Neural progenitor cell (in vitro differentiated cells): ENCODE measurements at places on chromosomes 4 and X.
A peak's percentile ranks its signal among the peaks of the same experiment; 100 is the strongest.

- DNase-seq: no peak
Observed at GRCh38 chr4:153758688-153759406, 977 bp downstream of the RNF175 start.

DNA sequence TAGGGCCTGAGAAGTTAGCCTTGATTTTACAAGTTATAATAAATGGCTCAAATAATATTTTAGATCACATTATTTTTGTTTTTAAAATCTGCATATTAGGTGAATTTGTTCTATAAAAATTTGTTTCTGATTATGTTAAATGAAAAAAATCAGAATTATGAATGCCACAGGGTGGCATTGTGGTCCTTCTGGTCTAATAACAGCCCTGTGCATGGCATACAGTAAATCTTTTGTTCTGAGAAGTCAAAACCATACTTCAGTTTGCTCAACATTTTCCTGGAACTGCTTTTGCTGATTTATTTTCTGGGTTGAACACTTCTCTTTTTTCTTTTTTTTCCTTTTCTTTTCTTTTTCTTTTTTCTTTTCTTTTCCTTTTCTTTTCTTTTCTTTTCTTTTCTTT is 101.0 kb upstream of the UBQLN2 start:
- DNase-seq: no peak

- no peak for DNase-seq
Observed at GRCh38 chr4:72410158-72410557, 158.9 kb downstream of the ADAMTS3 start.

- no peak for DNase-seq
Observed at GRCh38 chr4:8400632-8401325, 39.7 kb downstream of the ACOX3 start.

- peak; percentile 16 for DNase-seq
Observed at GRCh38 chrX:135520022-135520552, 373 bp upstream of the INTS6L start.

DNA sequence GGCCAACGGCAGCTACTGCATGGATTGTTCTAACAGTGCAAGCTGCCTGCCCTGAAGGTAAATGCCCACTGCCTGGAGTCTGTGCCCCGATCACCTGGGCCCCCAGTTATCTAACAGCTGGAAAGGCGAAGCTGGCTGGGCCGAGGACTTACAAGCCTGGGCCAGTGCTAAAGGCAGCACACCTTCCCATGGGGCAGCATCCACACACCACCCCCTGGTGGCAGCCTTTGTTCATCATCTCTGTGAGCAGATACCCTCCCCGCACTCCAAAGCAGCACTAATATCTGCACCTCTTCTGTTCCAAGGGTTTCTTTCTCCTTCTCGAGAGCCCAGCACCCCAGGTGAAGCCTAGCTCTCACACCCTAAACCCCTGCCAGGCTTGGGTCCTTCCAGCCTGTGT is 7.6 kb downstream of the SLC2A9 start:
- DNase-seq: peak; percentile 75

GRCh38 chr4:158787709-158788475 is 19.1 kb downstream of the FNIP2 start:
- DNase-seq: peak; percentile 15

DNA sequence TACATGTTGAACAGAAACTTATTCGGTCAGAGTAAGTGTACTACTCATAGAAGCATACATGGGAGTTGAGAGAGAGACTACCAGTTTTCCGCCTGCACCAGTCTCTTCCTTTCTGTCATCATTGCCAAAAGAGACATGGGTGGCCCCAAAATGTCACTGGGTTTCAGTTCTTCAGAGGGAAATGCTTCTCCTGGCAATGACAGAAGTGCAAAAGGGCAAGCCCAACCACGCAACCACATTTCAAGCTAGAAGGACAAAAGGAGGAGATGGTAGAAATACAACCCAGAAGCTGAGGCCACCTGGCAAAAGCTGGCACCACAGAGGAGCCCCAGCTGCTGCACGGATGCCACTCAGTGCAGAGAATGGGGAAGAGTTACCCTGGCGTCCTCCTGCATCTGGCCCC is 320.1 kb downstream of the BCOR start:
- no peak for DNase-seq

- no peak for DNase-seq
Observed at GRCh38 chrX:45421806-45422205, 221.1 kb upstream of the DIPK2B start.

- DNase-seq: no peak
Observed at GRCh38 chr4:85867271-85867670, 392.3 kb downstream of the ARHGAP24 start.

DNA sequence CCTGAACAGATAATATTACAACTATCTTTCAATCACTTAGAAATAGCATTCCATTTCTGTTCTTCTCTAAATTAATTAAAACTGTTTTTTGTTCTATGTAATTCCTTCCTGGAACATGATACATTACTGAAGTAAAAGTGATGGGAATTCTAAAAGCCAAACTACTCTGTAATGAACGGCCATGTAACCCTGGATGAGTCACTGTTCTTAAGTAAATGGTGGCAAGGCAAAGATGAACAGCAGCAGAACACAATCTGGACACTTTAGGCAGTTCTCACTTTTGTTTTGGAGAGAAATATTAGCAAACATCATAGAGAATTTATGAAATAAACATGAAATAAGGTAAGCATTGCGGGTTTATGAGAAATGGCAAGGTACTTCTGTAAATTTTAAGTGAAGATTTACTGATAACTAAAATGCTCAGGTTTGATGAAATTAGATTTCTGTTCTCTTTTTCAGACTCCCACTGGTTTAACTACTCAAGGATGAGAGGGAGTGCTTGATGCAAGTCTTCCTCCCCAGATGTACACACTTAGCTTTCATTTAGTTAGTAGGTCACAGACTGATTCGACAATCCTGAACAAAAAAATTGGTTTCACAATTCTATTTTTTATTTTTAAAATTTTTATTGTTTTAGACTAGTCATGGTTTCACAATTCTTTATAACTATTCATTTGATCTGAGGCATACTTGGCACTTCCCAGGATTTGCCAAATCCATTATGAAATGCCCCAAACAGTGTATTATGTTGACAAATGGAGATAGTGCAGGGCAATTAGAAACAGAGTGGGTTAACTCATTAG is 964 bp upstream of the GPR82 start:
- DNase-seq: no peak

DNA sequence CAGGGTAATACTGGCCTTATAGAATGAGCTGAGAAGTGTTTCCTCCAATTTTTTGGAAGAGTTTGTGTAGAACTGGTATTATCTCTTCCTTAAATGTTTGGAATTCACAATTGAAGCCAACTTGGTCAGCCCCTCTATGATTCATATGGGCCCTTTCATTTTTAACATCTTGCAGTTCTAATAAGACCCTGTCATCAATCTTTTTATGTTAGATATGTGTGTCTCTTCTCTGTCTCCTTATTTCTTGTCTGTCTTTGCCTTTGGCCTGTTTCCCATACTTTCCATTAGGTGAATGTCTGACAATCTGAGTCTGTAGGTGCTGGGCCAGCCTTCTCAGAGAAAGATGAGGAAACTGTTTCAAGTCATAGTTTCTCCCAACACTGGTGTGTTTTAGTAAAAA is 88.7 kb downstream of the SLC16A2 start:
- no peak for DNase-seq

- DNase-seq: peak; percentile 29
Observed at GRCh38 chrX:128518508-128518907, 466.3 kb upstream of the ACTRT1 start.

DNA sequence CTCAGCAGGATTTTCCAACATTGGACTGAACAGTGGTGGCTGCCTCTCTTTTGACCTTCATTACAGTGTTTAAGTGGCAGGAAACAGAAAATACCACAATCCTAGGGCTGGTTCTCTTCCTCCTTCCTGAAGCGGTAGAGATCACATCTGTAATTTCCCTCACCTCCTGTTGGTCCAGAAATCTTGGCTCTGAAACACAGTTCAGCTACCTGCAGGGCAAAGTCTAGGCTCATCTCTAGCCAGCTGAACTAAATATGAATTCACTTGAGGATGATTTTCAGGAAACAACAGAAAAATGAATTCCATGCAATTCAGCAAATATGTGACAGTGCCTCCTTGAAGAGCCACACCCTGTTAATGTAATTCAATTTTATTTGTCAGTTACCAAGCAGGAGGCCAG is 531.9 kb downstream of the INPP4B start:
- DNase-seq: no peak

DNA sequence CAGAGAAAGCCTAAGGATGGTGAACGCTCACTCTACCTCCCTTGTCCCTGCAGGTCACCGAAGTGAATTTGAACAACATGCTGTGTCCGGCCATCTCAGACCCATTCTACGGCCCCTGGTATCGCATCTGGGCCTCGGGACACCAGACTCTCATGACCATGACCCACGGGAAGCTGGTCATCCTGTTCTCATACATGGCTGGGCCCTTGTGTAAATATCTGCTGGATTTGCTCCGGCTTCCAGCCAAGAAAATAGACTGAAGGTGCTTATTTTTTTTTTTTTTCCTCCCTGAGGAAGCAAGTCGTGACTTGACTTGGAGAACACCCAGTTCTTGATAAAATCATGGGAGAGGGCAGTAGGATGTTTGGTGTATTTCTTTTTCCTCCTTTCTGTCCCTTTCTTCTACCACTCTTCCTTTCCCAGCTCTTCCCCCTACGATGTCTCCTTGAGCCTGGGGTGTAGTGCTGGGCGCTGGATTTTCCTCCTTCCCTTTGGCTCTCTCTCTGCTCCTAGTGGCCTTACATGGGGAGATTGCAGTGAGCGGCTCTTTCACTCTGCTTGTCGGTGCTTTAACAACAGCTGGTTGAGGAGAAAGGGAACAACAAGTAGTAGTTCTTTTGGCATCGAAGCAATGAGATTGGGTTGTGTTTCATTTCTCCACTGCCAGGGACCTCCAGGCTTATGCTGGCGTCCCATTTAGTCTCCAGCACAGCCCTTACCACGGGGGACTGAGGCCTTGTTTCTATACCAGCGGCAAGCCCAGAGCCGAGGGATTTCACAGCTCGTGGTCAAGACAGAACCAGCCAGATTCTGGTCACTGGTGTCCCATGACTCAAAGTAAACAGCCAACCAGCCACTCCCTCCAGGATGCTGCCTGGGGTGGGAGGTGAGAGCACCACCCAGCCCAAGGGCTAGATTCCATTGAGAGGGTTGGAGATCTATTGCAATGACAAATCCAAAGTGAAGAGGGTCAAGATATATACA is 144.4 kb downstream of the AMMECR1 start:
- no peak for DNase-seq

DNA sequence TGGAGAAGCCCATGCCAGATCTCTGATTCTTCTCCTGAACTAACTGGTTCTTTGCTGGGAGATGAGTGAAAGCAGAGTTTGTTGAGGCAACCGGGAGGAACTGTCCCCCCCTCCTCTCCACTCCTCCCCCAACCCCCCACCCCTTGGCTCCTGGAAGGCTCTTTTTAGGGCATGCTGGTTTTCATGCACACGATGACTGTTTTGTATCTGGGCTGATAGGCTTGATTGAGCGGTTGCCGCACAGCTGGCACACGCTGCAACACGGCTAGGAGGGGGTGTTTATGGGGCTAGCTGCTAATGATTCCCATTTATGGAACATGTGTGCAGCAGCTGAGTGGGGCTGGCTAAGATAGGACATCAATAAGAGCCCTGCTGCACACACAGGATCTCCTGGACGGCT is 137.2 kb downstream of the SMIM20 start:
- no peak for DNase-seq

- peak; percentile 84 for DNase-seq
Observed at GRCh38 chr4:159607809-159608208, 504.9 kb downstream of the RAPGEF2 start.

DNA sequence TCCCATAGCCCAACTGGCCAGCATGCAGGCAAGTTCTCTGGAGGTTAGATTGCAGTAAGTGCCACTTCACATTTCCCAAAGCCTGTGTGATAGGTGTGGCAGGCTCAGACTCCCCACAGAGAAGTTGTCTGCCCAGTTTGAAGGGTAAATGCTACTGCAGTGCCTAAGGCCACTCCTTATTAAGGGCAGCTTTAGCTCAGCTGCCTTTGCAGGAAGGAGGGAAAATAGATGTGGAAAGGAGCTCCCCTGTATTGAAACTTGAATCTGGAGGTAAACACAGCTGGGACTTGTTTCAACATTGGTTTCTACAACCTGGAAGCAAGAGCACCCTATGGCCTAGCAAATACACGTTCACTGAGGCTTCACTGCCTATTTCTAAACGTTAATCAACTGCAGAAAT is 22.4 kb downstream of the NEXMIF start:
- no peak for DNase-seq

DNA sequence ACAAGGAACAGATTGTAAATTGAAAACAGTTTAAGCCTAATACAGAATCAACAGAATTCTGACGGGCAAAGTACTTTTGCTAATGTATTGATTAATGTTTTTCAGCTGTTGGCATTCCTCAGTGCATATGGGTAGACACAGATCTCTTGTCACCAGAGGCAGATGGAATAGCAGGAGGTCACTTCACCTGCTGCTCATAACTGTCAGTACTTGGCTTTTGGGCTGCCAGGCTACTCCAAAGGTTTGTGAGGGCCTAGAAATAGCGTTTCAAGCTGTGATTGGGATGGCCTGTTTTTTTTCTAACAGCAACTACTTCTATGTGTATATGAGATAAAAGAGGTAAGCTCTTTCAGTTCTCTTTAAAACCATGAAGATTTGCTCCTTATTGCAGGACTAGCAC is 307.5 kb upstream of the ANXA10 start:
- DNase-seq: peak; percentile 3

DNA sequence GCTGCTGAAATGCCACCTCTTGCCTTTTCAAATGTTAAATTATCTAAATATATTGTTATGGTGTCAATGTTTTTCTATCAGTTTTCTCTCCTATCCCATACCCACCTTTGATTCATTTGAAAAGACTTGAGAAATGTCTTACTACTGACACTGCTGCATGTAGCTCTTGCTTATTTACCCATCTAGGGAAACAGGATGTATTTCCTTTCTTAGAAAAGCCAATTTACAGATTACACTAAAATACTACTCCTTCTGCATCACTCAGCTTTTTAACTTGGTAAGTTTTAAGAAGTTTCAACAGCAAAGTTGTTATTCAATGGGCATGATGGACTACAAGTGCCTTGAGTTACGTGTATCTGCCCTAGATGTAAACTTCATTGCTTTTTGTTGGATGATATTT is 13.2 kb upstream of the KCNE5 start:
- no peak for DNase-seq

DNA sequence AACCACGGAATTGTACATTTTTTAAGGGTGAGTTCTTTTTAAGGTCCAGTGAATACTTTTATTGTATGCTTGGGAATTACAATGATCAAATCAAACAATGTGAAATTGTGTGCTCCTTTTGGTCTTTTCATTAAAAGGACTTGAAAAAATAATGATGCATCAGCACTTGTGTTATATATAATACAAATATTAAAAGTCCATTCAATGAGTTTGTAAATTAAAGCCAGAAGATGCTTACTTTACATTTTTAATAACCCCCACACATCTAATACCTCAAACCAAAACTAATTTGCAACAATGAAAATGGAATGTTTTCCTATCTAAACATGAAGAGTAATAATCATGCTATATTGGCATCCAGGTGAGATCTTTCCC is 369.8 kb upstream of the LCORL start:
- no peak for DNase-seq
